ENCODE measurements at places on chromosomes 1 and 21.

DNA sequence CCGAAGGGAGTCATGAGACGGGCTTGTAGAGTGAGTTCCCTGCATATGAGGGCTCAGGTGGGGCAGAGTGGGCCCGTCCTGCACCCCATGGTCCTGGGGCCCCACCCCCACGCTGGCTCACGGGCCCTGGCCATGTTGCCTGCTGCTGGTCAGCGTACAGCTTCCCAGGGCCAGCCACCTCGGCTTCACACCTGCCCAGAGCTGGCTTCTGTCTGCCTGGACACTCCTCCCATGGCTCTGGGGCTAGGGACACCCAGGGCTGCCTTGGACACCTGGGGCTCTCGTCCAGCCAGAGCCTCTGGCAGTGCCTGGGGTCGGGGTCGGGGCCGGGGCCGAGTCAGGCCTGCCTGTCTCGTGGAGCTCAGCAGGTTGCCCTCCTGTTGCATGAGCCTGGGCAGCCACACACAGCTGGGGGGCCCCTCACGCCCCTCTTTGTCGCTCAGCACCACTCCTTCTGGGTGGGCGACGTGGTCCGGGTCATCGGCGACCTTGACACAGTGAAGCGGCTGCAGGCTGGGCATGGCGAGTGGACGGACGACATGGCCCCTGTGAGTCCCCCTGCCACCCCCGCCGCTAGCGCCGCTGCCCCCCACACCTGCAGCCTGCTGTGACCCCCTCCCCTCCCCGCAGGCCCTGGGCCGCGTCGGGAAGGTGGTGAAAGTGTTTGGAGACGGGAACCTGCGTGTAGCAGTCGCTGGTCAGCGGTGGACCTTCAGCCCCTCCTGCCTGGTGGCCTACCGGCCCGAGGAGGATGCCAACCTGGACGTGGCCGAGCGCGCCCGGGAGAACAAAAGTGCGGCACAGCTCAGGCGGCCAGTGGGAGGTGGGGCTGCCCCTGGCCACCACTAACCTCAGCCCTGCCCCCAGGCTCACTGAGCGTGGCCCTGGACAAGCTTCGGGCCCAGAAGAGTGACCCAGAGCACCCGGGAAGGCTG is 5.5 kb upstream of the MMP23B start:
- DNase-seq: no peak

GRCh38 chr1:20057886-20058420 is 12.0 kb upstream of the PLA2G5 start:
- DNase-seq: no peak

DNA sequence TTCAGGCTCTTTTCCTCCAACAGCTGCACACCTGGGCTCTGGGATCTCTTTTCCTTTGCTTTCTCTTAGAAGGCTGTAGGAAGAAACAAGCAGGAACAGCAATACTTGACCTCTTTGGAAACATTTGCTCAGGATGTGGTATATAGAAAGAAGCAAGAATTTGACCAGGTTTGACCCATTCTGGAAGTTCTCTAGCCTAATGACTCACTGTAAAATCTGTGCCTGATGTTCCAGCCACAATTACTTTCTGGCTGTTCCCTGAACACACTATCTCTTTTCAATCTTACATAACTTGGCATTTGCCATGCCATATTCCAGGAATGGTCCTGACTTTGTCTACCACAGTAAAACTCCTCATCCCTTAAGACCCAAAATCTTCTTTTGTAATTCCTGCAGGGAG is 419.9 kb upstream of the DAB1 start:
- DNase-seq: no peak

- DNase-seq: no peak
Measured at GRCh38 chr1:54668567-54668966, 27.0 kb downstream of the MROH7 start.

DNA sequence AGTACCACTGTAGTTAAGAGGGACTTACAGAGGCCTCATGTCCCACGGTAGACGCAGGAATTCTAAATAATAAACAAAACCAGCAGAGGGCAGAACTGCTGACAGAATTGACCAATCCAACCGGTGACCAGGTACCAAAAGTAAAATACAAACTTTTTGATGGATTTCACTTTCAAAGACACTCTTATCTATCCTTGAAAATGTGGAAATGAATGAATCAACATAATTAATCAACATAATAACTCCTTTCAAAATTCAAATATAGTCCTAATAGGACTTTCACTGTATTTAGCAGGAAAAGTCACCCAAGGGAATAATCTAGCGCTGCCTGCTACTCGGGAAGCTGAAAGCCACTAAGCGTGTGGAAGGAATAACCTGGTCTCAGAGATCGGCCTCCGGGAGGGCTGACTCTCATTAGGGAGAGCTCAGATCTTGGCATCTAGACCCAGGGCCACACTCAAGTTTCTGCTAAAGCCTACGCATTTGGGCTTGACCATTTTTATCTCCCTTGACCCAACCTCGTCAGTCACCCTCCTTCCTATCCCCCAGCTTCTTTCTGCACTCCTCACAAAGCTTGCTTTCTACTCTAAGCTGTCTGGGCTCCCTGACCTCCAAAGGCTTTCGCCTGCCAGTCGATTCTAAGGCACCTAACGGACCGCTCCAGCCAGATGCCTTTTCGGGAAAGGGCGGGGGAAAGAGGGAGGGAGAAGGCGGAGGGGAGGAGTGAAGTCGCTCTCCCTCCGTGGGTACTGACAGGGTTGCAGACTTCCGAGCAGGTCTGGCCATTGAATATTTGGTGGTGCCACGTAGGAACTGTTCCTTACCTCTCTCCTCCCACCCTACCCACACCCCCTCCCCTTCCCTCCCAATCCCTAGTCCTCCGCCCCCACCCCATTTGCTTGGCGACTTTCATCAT is 1.6 kb downstream of the COL11A1 start:
- DNase-seq: no peak

- DNase-seq: no peak
Measured at GRCh38 chr1:196183941-196184340, 424.3 kb downstream of the KCNT2 start.

GRCh38 chr1:157551694-157552693 is at the start of gene FCRL5:
FCRL5 (minus strand) TSS chr1:157552515; CDS start chr1:157552362, 153 bp downstream.
- DNase-seq: no peak

- DNase-seq: no peak
Measured at GRCh38 chr1:41449326-41449921, 35.1 kb downstream of the EDN2 start.

DNA sequence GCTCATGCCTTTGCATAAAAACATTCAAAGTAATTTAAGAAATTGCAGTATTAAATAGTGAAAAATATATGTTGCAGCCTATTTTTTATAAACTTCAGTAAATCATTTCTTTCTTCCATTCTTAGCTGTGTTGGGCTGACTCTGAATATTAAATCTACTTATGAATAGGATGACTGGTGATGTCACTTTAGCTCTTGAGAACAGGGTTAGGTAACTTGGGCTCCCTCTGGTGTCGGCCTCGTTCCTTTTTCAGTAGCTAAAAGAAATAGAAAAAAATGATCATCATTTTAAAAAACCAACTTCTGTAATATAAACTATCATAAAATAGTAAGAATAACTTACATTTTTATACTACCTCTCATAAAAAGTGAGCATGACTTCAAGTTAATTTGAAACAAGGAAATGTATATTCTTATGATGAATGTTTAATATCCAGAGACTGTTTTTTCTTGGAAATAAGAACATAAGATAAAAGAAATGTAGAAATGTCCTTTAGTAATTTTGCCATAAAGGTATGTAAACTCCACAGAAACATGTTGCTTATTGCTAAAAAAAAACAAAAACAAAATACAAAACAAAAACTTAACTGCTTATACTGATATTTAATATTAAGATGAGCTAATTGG is 26.8 kb upstream of the NCAM2 start:
- DNase-seq: peak; percentile 1

DNA sequence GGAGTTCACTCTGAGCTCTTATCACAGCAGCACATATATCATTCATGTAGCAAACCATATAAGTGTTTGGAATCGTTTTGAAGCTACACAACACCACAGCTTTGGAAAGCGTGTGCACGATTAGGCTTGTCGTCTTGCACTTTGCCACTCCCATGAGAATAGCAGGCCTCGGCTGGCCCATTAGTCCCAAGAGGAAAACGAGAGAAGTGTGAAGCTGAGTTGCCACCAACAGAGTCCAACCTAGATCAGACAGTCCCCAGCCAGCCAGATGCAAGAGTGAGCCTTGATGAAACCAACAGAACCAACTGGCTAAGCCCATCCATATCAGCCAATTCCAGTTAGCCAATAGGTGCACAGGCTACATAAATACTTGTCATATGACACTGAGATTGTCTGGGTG is 238.4 kb downstream of the C1orf94 start:
- no peak for DNase-seq

GRCh38 chr1:203186446-203187303 is at the start of gene CHI3L1:
CHI3L1 (minus strand) TSS chr1:203186704; CDS start chr1:203186623, 81 bp downstream.
- no peak for DNase-seq

GRCh38 chr1:218315638-218316037 is 29.5 kb upstream of the TGFB2 start:
- DNase-seq: no peak

GRCh38 chr1:54287176-54287650 is 87.2 kb downstream of the MRPL37 start:
- peak; percentile 38 for DNase-seq

DNA sequence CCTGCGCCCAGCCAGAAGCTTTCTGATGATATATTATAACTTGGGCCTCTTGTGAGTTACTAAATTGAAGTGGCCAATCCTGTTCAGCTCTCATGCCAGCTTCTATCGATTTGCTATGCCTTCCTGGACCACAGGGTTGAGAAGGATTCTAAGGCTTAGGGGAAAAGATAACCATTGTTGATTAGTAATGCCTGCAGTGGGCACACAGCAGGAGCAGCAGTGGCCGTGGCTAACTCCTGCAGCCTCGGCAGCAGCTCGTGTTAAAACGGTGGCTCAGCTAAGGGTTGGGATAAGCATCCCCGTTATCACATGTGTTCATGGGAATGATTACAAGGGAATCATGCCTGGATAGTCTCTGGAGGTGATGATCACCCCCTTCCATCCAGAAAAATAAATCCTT is 20.5 kb upstream of the KCNE2 start:
- DNase-seq: no peak

- DNase-seq: no peak
Measured at GRCh38 chr1:54837002-54837853, 36.1 kb upstream of the TTC22 start.

- DNase-seq: no peak
Measured at GRCh38 chr1:219434285-219434922, 178.5 kb downstream of the ZC3H11B start.

- DNase-seq: no peak
Measured at GRCh38 chr21:24628046-24628445, 979.2 kb downstream of the MRPL39 start.

GRCh38 chr21:35035581-35035980 is 13.5 kb downstream of the RUNX1 start:
- no peak for DNase-seq

GRCh38 chr1:112872551-112872962 is 83.4 kb downstream of the SLC16A1 start:
- DNase-seq: no peak

DNA sequence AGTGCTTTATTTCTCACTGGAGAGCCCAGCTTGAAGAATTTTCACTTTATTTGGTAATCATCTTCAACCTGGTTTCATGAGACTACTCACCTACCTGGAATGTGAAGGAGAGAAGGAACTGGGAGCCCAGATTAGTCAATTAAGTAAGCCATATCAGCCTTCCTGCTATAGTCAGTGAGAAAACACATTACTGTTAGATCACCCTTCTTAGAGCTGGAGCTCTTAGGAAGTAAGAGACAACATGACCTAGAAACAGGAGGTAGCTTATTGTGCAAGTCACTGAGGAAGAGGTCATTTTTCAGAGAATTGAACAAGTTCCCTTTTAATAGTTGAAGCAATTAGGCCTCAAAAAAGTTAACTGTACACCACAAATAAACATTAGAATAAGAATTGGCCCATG is 49.2 kb upstream of the TEKT2 start:
- DNase-seq: no peak

DNA sequence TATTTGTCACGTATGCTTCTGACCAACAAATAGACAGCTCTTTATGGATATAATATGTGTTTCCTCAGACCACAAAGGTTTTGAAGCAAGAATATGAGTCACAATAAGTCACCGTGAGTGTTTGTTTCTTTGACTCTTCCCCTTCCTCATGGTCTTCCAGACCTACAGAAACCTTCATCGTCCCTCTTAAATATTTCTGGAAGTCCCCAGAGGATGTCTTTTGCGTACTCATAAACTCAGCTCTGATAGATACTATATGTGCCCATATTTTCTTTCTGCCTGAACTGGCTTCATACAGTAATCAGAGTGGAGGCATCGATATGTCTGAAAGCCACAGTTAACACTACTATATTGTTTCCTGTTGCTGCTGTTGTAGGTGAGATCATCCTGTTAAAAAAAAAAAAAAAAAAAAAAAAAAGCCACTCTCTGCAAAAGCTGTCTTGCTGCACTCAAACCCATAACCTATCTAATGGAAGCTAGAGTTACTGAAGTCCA is 38.4 kb downstream of the ADAMTS1 start:
- DNase-seq: no peak

DNA sequence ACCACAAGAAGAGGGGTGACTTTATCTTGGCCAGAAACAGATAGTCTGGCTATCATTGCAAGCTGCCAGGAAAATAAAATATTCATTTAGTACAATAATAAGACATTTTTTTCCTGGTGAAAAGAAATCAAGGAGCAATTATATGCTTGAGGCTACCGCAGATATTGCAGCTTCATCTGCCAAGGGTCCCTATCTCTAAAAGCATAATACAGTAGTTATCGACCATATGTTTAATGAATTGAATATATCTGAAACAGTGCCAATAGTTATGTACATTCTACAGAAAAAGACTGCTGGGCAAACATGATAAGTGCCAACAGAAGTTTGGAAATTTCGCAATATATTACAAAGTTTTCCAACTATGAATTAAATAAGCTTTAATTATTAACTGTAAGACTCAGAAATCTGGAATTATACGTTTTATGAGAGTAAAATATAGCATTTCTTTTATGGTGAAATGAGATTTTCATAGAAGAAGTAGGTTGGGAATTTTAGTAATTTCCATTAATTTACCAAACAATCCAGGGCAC is 561.1 kb upstream of the ZP4 start:
- no peak for DNase-seq

GRCh38 chr1:205257735-205258134 is 30.0 kb downstream of the TMCC2 start:
- no peak for DNase-seq

- no peak for DNase-seq
Measured at GRCh38 chr1:25834894-25835293, 15.1 kb downstream of the MTFR1L start.

DNA sequence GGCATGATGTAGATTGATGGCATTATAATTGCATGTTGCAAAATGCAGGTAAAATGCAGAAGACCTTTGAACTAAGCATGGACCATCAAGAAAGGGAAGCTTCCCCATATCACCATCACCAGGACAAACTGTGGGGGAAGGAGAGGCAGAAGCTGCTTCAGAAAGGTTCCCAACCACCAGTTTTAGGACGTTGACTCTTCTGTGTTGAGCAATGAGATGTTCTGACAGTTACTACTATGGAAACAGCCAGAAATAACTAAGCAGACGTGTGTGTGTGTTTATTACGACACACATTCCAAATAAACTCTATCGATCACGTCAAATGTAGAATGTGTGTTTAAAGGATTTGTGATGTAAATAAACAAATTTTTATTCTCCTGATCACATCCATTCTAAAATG is 110.2 kb upstream of the PLD5 start:
- no peak for DNase-seq

- no peak for DNase-seq
Measured at GRCh38 chr1:40903106-40903505, 40.9 kb upstream of the CITED4 start.

Data from CD4-positive, alpha-beta T cell treated with Interleukin-12 subunit alpha and Interleukin-12 subunit beta, for 1 hour (primary cell).